IPS DF 6.9 (cell line): ENCODE measurements at places on chromosomes 2 and 18.

- peak; percentile 39 for DNase-seq
- no peaks in the 10 kb centered on the region for H3K36me3 ChIP-seq
- no peaks in the 10 kb centered on the region for H3K27me3 ChIP-seq
- H3K4me3 ChIP-seq: peak within 1 kb of the TSS; percentile 42; the same call in 1 of the 2 replicates
- H3K27ac ChIP-seq: no peak within 1 kb of the TSS
Measured at GRCh38 chr18:54828281-54828881, at the start of gene RAB27B. Gene RAB27B (plus strand): TSS chr18:54828477. CDS start chr18:54877586, 49,109 bp downstream.

GRCh38 chr2:130288467-130289403 lies 54.0 kb upstream of the IMP4 start:
- H3K4me1 ChIP-seq: no peaks in the 10 kb centered on the region; the same call in 1 of the 2 replicates
- no peak overlapping the region for H3K27ac ChIP-seq
- peak; percentile 41 for DNase-seq
- no peaks in the 10 kb centered on the region for H3K27me3 ChIP-seq

GRCh38 chr2:152046940-152047339 lies 51.9 kb downstream of the CACNB4 start:
- no peak overlapping the region for H3K4me3 ChIP-seq
- no peaks in the 10 kb centered on the region for H3K27me3 ChIP-seq
- no peak overlapping the region for H3K27ac ChIP-seq
- H3K4me1 ChIP-seq: peaks cover 8% of the 10 kb centered on the region; the same call in 1 of the 2 replicates

- peaks cover 19% of the 10 kb centered on the region for H3K4me1 ChIP-seq
- no peak for DNase-seq
- H3K4me3 ChIP-seq: no peak overlapping the region
- no peaks in the 10 kb centered on the region for H3K36me3 ChIP-seq
- H3K27ac ChIP-seq: no peak overlapping the region
Measured at GRCh38 chr2:128642821-128643220, 324.2 kb upstream of the HS6ST1 start.

- H3K27me3 ChIP-seq: no peaks in the 10 kb centered on the region
- no peaks in the 10 kb centered on the region for H3K36me3 ChIP-seq
- no peak overlapping the region for H3K27ac ChIP-seq
- H3K4me1 ChIP-seq: no peaks in the 10 kb centered on the region; the same call in 1 of the 2 replicates
- DNase-seq: no peak
- H3K4me3 ChIP-seq: no peak overlapping the region; the same call in 1 of the 2 replicates
Measured at GRCh38 chr2:130736487-130736886, 7.6 kb downstream of the GPR148 start.

DNA sequence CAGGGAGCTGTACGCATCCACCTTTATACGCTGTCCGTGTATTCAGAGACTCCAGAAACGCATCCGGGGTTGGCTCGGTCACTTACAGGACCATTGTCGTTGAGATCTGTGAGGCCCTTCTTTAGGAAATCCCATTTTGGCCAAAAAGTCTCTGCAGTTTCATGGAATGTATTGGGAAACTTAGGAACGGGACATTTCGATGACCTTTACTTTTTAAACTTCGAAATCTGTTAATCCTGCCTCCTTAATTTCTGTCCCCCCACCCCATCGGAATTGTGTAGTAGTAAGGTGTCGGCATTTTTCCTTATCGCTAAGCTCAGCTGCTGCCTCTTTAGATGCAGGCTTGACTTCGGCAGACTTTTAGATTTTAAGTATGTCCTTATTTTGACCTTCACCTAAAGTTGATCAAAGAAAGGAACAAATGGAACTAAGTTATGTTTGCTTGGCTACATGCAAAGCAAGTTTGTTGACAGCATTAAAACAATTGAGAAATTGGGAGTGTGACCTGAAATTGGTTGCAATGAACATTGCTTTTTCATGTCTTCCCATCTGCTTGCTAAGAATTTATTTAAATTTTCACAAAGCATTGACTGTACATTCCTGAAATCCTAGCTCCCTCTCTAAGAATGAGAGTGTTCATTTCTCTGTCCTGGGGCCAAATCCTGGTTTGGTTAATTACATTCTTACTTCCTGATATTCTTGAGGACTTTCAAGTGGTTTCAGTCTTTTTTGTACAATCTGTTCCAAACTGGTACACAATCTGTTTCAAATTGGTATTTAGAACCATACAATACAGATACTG lies 884 bp upstream of the RAPH1 start:
- no peak for DNase-seq
- no peak overlapping the region for H3K27ac ChIP-seq
- peak overlapping the region; percentile 98 for H3K4me3 ChIP-seq
- no peaks in the 10 kb centered on the region for H3K36me3 ChIP-seq

DNA sequence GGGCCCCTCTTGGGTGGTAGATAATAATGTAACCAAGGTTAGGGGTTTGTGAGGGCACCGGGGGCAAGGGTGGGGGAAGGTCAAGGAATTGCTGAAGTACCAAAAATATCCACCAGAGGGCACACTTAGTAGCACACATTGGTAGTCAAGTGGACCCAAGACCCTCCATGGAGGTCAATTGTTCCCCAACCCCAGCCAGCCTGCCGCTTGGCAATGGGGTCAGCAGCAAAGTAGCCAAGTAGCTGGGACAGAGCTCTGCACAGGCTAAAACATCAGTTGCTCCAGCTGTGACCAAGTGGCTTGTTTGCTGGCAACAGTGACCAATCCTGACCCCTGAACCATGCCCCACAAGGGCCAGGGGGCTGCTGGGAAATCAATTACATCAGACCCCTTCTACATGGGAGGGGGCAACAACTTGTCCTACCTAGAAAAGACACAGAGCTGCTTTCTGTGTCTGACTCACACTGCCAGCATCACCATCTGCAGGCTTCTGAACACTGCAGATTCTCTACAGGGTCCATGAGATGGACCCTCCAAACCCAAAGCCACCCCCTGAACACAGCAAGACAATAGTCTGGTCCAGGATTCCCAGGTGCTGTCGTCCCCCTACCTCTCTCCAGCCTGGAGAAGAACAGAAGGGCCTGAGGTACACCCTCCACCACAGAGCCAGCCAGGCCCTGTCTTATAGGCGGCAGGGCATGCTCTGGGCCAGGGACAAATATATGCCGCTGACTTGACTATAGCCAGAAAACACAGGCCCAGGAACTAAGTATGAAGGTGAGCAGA lies 76.0 kb downstream of the EMX1 start:
- H3K27me3 ChIP-seq: no peaks in the 10 kb centered on the region
- H3K4me3 ChIP-seq: no peak overlapping the region
- H3K4me1 ChIP-seq: no peaks in the 10 kb centered on the region
- no peaks in the 10 kb centered on the region for H3K36me3 ChIP-seq
- peak; percentile 64 for DNase-seq

DNA sequence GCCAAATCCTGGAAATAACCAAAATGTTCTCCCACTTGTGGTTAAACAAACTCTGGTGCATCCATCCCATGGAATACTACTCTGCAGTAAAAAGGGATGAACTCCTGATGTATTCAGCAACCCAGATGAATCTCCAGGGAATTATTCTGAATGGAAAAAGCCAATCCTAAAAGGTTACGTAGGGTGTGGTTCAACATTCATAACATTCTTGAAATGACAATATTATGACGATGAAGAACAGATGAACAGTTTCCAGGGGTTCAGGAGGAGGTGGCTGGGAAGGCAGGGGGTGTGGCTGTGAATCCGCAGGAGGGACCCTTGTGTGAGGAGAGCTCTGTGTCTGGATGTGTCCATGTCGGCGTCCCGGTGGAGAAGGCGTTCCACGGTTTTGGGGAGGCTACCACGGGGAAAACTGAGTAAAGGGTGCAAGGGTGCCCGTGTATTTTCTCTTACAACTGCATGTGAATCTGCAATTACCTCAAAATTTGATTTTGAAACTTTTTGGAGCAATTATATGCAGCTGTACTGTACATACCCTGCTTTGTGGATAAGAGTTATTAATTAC lies 47.3 kb downstream of the KCNG2 start:
- H3K36me3 ChIP-seq: no peaks in the 10 kb centered on the region; the same call in 1 of the 2 replicates
- no peaks in the 10 kb centered on the region for H3K27me3 ChIP-seq

GRCh38 chr2:170212625-170213280 lies 34.8 kb downstream of the MYO3B start:
- peaks cover 1% of the 10 kb centered on the region for H3K4me1 ChIP-seq
- H3K27ac ChIP-seq: no peak overlapping the region
- no peak for DNase-seq
- no peaks in the 10 kb centered on the region for H3K27me3 ChIP-seq

GRCh38 chr18:79377187-79377891 lies 18.4 kb upstream of the NFATC1 start:
- no peaks in the 10 kb centered on the region for H3K4me1 ChIP-seq

GRCh38 chr2:169237939-169238338 lies 124.4 kb downstream of the LRP2 start:
- no peak overlapping the region for H3K27ac ChIP-seq
- H3K36me3 ChIP-seq: no peaks in the 10 kb centered on the region
- no peaks in the 10 kb centered on the region for H3K27me3 ChIP-seq
- H3K4me3 ChIP-seq: no peak overlapping the region
- no peak for DNase-seq
